Stimulated activated CD4-positive, alpha-beta T cell treated with anti-CD3 and anti-CD28 coated beads, Interleukin-1b, Interleukin-23, amount 100 ng/mL, for 24 hours (primary cell): ENCODE measurements at places on chromosomes 2 and 18.

- no peak for DNase-seq
Observed at GRCh38 chr2:142585785-142586184, 291.7 kb upstream of the KYNU start.

DNA sequence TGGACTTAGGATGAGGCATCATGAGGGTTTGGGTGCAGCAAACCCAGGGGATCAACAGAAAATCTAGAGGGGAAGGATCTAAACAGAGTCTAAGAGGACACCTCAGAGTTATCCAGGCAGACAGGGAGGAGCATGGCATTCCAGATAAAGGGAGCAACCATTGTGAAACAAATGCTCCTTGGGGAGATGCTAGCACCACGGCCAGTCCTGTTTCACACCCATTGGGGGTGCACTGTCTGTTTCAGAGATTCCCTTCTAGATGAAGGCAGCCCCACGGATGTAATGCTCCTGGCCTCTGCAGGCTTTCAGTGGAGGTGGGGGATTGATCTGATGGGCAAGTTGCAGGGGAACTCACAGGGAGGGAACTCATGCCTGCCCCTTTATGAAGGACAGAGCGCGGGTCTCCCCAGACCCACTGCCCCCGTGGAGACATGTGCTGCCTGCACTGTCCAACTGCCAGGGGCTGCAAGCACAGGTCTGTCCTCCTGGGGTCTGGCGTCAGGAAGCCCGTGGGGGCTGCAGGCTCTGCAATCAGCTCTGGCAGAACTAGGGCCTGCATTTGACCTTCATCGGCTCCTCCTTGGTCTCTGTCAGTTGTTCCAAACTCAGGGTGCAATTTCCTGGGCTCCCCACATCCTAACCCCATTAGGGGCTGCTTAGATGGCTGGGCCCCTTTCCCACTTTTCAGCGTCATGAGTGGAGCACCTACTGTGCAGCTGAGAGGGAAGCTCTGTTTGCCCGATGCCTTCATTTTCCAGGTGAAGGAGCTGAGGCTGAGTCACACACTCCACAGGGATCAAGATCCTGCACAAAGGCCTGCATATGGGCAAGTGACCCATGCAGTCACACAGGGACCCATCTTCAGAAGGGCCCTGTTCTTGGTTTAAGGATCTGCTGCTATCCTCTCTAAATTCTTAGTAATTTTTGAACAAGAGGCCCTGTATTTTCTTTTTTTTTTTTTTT lies 163.4 kb downstream of the ARL4C start:
- no peak for DNase-seq

- no peak for DNase-seq
Observed at GRCh38 chr2:181264441-181264840, 192.7 kb upstream of the ITGA4 start.

DNA sequence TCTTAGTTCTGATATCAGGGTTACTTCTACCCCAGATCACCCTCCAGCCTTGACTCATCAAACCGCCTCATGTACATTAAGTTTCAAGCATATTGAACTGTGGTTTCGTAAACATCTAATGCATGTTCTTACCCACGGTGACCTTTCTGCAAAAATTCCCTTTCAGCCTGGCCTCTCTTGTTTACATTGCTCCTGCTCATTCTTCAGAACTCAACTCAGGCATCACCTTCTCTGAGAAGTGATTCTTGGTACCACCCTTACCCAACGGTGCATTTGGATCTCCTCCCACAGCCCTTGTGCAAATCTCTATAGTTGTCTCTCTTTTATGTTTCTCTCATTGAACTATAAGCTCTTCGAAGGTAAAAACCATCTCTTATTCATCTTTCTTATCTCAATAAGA lies 503.1 kb upstream of the PKDCC start:
- no peak for DNase-seq

- DNase-seq = no peak
Observed at GRCh38 chr18:63648241-63648640, 4.2 kb upstream of the SERPINB4 start.

- no peak for DNase-seq
Observed at GRCh38 chr2:113896791-113897190, 6.9 kb downstream of the ACTR3 start.

DNA sequence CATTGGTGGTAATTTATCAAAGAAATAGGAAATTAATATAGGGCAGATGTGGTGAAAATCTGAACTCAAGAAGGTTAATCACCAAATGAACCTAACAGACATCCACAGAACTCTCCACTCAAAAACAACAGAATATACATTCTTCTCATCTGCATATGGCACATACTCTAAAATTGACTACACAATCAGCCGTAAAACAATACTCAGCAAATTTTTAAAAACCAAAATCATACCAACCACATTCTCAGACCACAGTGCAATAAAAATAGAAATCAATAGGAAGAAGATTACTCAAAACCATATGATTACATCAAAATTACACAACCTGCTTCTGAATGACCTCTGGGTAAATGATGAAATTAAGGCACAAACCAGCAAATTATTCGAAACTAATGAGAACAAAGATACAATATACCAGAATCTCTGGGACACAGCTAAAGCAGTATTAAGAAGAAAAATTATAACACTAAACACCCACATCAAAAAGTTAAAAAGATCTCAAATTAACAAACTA lies 31.0 kb downstream of the RBM43 start:
- no peak for DNase-seq

DNA sequence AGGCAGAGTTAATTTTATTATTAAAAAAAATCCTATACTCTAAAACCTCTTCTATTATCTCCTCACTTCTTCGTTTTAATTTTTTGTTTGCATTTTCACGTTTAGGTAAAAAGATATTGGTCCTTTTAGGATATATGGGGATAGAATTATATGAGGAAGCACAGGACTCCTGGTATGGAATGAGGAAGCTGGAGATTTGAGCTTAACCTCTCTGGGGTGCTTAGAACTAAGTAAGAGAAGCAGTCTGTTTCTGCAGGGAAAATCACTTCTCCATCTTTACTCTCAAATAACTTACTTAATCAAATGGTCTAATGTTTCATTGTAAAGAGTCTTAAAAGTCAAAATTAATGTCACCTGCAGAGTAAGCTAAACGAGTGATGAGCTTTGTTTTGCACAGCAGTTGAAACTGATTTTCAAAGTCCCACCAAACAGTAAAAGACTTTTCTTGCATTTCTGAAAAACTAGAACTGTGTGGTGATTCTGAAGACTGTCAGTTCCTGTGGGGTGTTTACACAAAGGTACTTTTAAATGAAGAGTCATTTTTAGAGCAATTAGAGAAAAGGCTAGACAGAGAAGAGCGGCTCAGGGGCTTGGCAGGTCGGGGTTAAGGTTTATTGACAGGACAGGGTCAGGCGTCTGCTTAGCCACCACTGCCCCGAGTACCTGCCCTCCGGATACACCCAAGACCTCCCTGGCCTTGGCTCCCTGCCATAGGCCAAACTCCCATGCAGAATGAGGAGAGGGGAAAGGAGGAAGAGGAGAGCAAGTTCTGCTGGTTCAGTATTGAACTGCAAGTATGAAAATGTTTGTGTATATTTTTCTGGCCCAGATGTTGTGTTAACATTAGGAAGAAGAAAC lies 21.6 kb downstream of the METAP1D start:
- DNase-seq = no peak
